Adrenal gland (tissue), 19 donors: ENCODE measurements at places on chromosomes 1 and 21.

DNA sequence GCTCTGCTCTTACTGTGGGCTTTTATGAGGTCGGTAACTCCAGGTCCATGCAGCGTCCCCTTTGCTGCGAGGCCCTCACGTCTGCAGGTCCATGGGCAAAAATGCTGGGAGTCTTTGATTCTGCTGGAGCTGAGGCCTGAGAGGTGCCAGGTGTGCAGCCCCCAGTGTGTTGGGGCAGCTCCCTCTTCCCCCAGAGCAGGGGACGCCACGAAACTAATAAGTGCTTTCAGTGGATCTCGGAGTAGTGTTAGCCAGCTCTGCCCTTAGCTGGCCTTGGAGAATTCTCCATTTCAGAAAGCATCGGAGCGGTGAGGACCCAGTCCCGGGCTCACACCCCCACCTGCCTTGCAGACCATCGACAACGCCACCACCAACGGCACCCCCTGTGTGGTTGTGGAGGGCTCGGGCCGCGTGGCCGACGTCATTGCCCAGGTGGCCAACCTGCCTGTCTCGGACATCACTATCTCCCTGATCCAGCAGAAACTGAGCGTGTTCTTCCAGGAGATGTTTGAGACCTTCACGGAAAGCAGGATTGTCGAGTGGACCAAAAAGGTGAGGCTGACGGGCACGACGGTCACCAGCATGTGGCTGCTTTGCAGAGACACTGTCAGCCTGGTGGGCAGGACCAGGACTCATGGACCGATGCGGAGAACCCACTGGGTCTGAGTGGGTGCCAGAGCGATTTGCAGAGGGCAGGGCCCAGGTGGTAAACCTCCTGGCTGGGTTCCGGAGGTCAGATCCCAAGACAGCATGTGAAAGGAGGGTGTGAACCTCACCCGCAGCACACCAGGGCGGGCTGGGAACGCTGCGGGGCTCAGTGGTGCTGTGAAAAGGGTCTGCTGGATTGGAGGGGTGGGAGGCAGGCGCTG, 25.5 kb downstream of the TRPM2 start:
- H3K27me3 ChIP-seq, result no peaks in the 10 kb centered on the region
- no peak for DNase-seq
- no peak overlapping the region for H3K4me3 ChIP-seq
- H3K4me1 ChIP-seq, result no peaks in the 10 kb centered on the region
- H3K27ac ChIP-seq, result no peak overlapping the region

GRCh38 chr1:151875419-151876097, 22.0 kb upstream of the THEM5 start:
- H3K4me1 ChIP-seq, result no peaks in the 10 kb centered on the region
- DNase-seq, result no peak
- H3K27ac ChIP-seq, result no peak overlapping the region

GRCh38 chr1:194466706-194467105, 1280.3 kb upstream of the B3GALT2 start:
- H3K36me3 ChIP-seq, result no peaks in the 10 kb centered on the region
- H3K4me1 ChIP-seq, result no peaks in the 10 kb centered on the region
- H3K4me3 ChIP-seq, result no peak overlapping the region

- H3K4me3 ChIP-seq, result no peak overlapping the region
- no peak overlapping the region for H3K27ac ChIP-seq
- no peaks in the 10 kb centered on the region for H3K36me3 ChIP-seq
- no peak for DNase-seq
Observed at GRCh38 chr1:42593486-42594100, 64.6 kb upstream of the PPIH start.
